CD4-positive, CD25-positive, alpha-beta regulatory T cell (primary cell): ENCODE measurements at places on chromosomes 12 and 14. TPM values are rescaled to one million over a fixed set of nuclear protein-coding genes. Genes with fewer than 3 reads are reported as not detected.

- no peak for DNase-seq
Observed at GRCh38 chr12:43848226-43848507, 12.3 kb downstream of the TMEM117 start.

DNA sequence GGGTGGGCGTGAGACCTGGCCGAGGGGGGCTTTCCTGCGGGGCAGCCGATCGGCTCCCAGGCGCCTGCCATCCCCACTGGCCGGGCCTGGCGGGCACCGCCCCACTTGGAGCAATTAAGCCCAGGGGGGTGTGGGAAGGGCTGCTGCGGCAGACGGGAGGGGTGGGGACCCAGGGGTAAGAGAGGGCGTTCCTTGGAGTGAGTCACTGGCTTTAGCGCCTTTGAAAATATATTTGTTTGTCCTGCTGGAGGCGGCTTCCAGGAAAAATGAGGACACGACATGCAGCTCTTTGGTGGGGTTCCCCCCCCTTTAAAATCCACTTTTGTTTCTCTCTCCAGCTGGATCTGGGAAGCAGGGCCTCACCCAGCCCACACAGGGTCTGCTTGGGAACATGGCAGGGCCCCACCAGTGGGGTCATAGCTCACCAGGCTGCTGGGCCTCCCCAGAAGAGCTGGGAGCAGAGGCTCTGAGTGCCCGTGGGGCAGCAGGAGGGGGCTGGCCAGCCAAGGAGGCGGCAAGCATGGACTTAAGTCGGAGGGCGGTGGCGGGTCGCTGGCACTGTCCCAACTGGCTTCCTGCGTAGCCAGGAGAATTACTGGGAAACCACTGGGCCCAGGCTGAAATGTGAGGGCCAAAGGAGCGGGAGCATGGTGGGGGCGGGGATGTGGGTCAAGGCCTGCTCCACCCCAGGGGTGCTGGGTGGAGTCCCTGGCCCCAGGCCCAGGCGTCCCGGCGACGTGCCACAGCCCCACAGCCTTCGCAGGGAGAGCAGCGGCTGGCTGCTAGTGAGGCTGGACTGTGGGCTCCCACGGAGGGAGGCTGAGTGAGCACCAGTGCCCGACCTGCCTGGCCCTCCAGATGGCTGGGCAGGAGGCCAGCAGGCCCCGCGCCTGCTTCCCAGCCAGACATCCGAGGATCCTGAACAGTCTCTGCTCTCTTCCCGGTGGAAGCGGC lies 128.0 kb downstream of the RFLNA start:
- DNase-seq: no peak

GRCh38 chr12:92573104-92573503 lies 129.7 kb upstream of the PLEKHG7 start:
- no peak for DNase-seq

- no peak for DNase-seq
Observed at GRCh38 chr14:34872822-34873588, 2.2 kb downstream of the BAZ1A start.

- DNase-seq: no peak
Observed at GRCh38 chr14:96455588-96455987, 46.6 kb upstream of the PAPOLA start.

- no peak for DNase-seq
Observed at GRCh38 chr12:117370588-117370987, 9.2 kb upstream of the NOS1 start.

- DNase-seq: no peak
Observed at GRCh38 chr12:65585648-65586602, 238.4 kb upstream of the HMGA2 start.

TSPAN19 gene
- total RNA-seq: not detected

SPTB gene
- total RNA-seq: 0.91 TPM

WIF1 gene
- not detected for total RNA-seq

VASH1 gene
- 8.2 TPM for total RNA-seq
